Stimulated activated CD4-positive, alpha-beta T cell treated with anti-CD3 and anti-CD28 coated beads, Interleukin-2, amount 100 ng/mL, for 24 hours (primary cell): ENCODE measurements at places on chromosomes 12 and 14.

DNA sequence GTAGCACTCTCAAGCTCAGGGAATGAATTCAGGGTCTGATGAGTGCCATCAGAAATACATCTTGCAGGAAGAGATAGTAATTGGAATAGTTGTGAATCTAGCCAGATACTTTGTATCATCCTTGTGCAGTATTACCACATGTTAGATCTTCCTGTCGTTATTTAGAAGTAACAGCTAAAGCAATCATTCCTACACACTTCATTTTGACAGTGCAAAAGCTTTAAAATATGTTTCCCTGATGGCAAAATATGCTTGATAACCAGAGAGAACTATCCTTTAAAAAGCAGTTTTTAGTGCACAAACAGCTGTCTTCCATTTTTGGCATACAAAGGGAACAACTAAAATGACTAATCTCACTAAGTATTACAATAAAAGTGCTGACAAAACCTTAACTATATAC lies 149.5 kb upstream of the SLC38A2 start:
- DNase-seq = no peak

DNA sequence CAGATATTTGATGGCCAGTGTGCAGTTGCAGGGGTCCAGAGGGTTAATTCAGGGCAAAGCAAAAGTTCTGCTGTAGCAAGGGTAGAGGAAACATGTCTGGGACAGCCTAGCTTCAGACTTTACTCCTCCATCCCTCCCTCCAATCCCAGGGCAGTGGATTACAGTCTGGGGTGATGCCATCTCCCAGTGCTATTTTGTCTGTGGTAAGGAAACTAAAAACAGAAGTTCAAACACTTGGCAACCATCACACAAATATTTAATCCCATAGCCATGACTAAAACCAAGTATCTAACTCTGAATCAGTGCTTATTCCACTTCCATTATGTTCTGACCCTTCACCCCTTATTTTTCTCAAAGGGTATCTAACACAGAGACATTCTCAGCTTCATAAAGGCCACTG lies 61.8 kb downstream of the PIK3C2G start:
- no peak for DNase-seq

GRCh38 chr12:53107122-53107521 lies 3.8 kb downstream of the SOAT2 start:
- no peak for DNase-seq

GRCh38 chr12:11958221-11959091 lies 112.3 kb upstream of the BCL2L14 start:
- peak; percentile 51 for DNase-seq

GRCh38 chr12:45205165-45205825 lies 10.6 kb upstream of the ANO6 start:
- DNase-seq = no peak

DNA sequence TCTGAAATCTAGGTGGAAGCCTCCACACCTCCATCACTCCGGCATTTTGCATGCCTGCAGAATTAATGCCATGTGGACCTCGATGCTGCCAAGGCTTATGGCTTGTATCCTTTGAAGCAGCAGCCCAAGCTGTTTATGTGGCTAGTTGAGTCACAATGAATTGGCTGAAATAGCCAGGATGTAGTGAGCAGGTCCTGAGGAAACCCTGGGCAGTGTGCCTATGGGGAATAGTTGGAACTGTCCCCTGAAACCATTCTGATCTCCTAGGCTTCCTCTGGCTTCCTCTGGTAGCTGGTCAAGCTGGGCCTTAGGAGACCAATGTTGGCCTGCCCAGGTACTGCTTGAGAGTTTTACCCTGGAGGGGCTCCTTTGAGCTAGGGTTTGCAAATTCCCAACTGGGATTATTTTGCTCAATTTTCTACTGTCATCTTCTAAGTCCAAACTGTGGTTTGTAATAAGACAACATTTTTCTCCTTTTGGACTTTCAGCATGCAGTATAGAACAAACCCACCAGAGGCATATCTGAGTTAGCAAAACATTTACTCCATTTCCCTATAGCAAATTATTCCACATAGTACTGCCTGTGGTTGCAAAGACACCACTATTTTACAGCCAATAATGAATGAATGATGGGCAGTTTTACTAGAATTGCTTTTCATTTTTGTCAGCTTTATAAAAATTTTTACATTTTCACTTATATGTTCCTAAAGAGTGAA lies 85.1 kb upstream of the AMIGO2 start:
- no peak for DNase-seq

GRCh38 chr14:79630288-79630960 lies 580.9 kb downstream of the DIO2 start:
- no peak for DNase-seq

DNA sequence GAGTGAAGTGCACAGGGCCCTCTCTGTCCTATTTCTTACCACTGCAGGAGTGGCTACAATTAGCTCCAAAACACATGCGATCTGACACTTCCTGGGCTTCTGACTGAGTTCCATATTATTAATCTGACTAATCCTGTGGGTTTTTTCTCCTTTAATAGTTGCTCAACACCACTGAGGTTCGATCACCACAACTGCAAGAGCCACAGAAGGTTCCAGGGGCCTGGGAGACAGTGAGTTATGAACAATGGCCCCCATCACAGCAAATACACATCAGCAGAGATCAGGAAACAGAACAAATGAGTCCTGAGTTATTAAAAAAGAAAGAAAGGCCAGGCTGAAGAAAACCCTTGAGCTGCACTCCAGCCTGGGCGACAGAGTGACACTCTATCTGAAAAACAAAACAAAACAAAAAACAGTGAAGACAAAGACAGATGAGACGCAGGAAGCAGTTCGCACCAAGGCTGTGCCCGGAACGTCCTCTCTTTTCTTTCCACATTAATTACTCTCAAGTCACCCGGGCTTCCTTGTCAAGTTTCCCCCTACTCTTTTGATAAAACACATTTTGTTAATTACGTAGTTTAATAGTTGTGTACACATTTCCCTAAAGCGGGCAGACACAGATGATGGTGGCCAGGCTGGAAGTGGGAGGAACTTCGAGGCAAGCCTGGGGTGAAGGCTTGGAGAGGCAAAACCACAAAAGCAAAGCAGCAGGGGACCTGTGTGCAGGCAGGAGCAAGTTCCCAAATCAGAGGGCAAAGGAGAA lies 42.7 kb downstream of the CDC42BPB start:
- no peak for DNase-seq

GRCh38 chr14:22570132-22570949 lies 18.7 kb downstream of the DAD1 start:
- DNase-seq = peak; percentile 82

DNA sequence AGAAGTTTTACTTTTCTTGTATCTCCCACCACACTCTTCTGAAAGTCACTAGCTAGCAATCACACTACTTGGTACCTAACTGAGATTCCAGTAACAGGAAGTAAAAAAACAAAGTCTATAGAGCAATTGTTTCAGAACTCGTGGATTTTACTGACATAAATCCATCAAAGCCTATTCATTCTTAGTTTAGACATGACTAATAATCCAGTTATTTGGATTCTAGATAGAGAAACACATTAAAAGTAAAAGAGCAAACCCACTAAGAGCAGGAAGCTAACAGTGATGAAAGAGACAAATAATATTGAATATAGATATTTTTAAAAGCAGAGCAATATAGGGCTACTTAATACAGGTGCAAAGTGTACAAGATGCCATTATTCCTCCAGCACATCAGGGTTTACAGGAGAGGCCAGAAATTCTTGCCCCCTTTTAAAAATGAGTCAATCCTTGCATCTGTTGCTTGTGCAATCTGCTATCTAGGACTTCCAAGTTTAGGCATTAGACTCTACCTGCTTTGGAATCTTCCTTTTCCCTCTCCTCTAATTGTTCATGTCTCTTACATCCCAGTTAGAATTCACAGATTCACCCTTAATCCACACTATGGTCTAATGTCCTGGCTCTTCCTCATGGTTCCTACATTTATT lies 6.0 kb downstream of the HEATR5A start:
- DNase-seq = no peak

DNA sequence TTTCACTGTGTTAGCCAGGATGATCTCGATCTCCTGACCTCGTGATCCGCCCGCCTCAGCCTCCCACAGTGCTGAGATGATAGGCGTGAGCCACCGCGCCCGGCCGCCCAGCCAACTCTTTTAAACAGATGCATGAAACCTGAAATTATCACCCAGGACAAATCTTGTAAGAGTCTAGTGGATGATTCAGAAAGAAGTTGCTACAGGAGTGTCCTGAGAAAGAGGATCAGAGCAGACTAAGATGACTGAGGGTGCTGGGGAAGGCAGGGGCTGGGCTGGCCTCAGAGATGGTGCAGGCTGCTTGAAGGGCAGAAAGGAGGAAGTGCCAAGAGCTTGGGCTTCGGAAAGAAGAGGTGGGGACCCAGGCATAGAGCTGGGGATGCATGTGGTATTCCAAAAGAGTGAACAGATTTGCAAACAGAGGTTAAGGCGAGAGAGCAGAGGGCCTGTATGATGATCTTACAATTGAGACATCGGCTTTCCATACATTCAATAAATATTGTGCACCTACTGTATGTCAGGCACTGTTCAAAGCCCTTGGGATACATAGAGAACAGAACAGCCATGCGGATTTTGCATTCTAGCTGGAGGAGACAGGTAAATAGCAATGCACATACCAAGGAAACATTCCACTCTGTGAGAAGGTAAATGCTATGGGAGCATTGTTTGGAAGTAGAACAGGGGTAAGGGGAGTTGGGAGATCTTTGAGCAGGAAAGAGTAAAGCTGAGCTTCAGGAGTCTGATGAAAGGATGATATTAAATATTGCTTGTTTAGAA lies 7.4 kb upstream of the CD9 start:
- DNase-seq = no peak

DNA sequence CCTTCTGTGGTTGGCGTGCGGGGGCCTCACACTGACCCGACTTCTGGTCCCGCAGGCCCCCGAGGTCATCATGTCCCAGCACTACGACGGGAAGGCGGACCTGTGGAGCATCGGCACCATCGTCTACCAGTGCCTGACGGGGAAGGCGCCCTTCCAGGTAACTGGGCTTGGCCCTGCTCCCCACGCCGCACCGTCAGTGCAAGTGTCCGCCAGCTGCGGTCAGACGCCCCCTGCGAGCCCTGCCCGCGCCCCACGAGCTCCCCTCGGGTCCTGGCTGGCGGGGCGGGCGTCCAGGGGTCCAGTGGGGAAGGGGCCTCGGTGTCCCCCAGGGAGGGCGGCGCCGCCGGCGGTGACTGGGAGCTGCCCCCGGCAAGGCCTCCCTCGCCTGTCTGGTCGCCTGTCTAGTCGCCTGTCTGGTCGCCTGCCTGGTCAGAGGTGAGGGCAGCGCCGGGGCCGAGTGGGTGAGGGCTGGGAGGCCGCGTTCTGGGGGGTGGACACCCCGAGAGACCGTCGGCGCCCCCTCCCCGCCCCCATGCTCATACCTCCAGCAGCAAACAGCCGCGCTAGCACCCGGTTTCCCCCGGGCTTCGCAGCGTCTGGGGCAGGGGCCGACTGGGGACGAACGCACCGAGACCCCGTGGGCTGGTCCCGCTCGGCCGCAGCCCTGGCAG lies 14.8 kb downstream of the ULK1 start:
- DNase-seq = no peak

DNA sequence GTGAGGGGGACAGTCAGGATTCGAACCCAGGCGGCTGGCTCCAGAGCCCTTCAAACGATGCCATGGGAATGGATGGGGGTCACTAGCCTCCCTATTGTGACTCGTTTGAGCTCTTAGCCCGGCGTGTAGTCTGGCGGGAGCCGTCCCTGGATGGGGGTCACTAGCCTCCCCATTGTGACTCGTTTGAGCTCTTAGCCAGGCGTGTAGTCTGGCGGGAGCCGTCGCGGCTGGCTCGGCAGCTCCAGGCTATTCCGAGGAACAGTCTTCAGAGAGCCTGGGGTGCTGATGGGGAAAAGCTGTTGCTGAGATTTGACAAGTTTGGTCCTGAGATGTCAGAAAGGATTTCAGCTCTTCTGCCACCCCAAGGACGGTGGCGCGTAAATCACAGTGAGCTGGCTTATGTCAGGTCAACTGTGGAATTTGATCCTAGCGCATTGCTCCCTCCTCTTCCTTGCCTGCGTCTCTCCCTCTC lies 58.3 kb downstream of the CALM1 start:
- no peak for DNase-seq

DNA sequence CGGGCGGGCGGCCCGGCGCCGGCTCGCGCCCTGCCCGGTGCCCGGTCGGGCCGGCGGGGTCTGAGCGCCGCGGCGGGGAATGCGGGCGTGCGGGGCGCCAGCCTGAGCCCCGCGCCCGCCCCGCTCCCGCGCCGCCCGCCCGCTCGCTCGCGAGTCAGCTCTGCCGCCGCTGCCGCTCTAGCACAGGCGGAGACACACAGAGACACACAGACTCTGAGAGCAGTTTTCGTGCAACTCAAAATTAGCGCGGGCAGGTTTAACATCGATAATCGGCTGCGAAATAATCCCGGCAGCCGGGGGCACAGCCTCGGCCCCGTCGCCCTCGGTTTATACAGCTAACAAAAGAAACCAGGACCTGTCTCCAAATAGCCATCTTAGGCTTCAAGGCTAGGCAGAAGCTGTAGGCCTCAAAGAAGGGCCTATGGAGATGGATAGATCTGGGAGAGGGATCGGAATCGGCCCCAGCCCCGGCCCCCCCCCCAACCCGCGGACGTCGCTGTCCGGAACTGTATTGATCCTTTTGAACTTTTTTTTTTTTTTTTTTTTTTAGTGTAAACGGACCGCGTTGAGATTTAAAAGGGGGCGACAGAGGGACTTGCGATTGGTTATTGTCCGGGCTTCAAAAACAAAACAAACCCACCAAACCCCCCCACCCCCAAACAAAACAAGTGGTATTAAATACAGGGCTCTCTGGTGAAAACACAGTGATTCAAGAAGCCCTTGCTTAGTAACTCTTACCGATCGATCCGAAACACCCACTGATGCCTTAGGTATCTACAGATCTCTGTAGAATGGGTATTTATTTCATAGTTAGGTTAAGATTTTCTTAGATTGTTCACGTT lies 1.1 kb downstream of the ARID2 start:
- peak; percentile 59 for DNase-seq

DNA sequence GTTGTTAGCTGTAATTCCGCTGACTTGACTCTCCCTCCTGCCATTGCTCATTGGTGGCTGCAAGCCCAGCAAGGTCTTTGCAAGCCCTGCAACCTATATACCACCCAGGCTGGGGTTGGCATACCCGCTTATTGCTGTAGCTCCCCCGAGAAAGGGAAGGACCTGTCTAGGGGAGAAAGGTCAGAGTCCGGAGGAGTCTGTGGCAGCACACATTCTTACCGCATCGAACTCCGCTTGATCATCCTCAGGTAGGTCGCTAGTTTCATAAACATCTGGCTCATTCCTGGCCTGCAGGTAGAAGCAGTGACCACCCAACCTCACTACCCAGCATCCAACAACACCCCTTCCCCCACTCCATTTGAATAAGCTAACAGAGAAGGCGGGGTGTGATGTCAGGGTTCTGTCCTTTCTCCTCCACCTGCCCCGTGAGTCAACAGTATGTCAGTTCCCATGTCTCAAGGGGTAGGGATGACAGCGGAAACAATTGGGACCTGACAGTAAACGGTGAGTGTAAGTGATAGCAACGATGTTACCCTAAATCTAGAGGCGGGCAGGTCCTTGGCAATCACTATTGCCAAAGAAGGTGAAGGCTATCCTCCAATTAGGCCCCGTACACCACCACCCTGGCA lies 1.1 kb downstream of the DCTN2 start:
- DNase-seq = no peak

GRCh38 chr12:52896190-52897100 lies 8.4 kb downstream of the KRT8 start:
- DNase-seq = no peak
